ENCODE measurements at places on chromosomes 13 and 19.

- peak; percentile 70 for DNase-seq
Measured at GRCh38 chr19:49869009-49869483, 1.7 kb upstream of the PNKP start.

DNA sequence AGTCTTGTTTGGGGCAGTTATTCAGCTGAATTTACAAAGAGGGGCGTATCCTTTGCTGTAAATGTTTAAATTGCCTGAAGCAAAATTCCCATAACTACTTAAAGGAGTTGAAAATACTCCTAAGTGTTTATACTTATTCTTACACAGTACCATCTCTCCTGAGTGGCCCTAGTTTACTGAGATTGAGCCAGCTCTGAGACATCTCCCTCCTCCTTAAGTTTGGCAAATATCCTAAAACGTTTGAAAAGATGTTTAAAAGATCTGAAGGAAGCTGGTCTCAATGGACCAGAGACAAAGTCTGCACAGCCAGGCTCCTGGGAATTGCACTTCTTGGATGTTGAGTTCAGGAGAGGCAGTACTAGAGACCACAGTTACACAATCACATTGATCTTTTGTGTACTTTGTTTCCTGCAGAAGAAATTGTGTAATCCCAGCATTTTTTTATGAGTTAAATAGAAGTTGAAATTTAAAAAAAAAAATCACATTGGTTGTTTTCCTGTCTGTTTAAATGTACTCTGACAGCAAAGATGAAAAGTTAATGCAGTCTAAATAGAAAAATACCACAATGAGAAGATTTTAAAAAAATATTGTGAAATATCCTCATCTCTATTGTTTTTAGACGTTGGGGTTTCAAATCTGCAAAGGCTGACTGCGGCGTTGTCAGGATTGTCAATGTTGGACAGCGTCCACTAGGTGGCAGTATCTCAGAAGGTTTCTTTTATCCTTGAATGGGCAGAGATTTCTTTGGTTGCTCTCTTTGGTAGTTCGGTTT lies 20.7 kb downstream of the TNFSF11 start:
- no peak for DNase-seq

GRCh38 chr19:7500811-7501450 lies 12.1 kb upstream of the PEX11G start:
- no peak for DNase-seq

DNA sequence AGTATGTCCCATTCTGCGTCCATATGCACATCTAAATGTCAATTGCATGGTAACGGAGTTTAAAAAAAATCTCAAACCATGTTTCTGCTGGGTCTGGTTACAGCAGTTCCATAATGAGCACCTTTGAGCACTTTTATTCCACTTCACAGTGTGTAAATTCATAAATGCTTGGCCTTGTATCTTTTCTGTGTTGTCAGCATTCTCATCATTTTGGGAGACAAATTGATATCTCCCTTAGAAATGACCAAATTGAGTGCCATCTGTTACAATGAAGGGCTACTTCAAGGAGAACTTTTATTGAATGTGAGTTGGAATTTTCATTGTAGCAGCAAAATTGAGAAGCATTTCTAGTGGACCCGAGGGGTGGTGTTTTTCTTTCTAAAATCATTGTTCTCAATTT lies 432.9 kb upstream of the PCDH9 start:
- no peak for DNase-seq

GRCh38 chr19:43743059-43743458 lies 11.7 kb downstream of the SMG9 start:
- no peak for DNase-seq

- DNase-seq, result no peak
Measured at GRCh38 chr19:10683064-10683426, 18.2 kb upstream of the QTRT1 start.

DNA sequence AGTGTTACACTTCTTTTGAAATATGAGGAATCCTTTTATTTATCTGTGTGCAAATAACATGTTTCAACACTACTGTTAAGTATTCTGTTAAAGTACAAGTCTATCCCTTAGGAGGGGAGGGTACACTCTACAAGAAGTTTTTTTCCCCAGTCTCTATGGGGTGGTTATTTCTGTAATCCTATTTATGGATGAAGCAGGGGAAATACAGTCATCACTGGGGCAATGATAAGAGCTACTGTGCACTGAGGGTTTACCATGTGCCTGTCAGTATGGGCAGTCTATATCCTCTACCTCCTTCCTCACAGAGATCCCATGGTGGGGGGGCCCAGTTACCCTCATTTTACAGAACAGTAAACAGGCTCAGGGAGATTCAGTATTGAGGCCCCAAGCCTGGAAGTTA lies 16.6 kb upstream of the TRIM13 start:
- DNase-seq, result no peak

Measured in activated B cell treated with CpG ODN at 0.5 μM for 24 hours (primary cell).